ENCODE measurements at places on chromosomes 3 and 15. TPM values are rescaled to one million over a fixed set of nuclear protein-coding genes. Genes with fewer than 3 reads are reported as not detected.

The CALML4 gene
- 57.8 TPM for total RNA-seq

- no peak for DNase-seq
These were observed 112.1 kb upstream of the THBS1 start for GRCh38 chr15:39468828-39469227.

The REC114 gene
- not detected for total RNA-seq

The IGSF11 gene
- total RNA-seq: 3.0 TPM

DNA sequence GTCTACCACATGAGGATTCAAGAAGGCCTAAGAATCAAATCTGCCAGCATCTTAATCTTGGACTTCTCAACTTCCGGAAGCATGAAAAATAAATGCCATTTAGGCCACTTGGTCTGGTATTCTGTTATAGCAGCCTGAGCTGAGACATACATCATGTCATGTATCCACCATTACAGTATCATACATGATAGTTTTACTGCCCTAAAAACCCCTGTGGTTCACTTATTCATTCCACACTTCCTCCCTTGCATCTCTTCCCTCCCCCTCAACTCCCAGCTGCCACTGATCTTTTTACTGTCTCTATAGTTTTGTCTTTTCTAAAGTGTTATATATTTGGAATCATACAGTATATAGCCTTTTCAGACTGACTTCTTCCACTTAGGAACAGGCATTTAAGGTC lies 161.8 kb downstream of the SNRK start:
- DNase-seq: no peak

- no peak for DNase-seq
These were observed 5.3 kb upstream of the DAPK2 start for GRCh38 chr15:64051407-64052259.
